Inflammatory macrophage treated with lipopolysaccharide for 4 hours (primary cell): ENCODE measurements at places on chromosomes 4 and X.

DNA sequence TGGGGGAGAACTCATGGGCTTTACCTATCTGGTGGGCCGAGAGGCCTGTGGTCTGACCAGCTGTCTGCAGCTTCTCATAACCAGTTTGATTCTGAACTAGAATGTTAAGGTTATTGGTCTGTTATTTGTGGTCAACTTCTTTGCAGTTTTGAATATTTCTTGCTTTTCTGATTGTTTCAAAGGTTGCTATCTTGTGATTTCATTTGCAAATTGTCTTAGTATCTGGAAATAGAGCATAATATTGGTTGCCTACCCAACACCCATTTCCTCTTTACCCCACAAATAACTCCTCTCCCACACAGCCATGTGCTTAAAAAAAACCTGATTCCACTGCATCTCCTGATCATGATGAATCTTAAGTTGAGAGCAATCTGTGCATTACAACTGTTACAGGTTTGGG lies 39.1 kb upstream of the BMP2K start:
- DNase-seq = peak; percentile 77

DNA sequence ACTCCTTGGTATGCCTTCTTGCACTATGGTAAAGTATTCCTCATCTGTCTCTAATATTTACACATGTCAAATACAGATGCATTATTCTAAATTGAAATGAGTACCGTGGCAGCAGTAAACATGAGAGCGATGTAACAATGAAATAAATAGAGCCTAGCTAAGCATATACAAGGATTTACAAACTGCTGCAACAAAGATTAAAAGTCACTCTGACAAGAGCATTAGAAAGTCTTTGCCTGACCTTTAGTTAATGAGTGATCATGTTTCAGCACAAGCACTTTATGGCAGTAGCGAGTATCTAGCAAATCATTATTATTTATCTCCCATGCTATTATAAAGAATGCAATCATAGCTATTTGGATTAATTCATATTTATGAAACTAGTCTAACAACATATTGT lies 547.0 kb upstream of the NDST4 start:
- no peak for DNase-seq

DNA sequence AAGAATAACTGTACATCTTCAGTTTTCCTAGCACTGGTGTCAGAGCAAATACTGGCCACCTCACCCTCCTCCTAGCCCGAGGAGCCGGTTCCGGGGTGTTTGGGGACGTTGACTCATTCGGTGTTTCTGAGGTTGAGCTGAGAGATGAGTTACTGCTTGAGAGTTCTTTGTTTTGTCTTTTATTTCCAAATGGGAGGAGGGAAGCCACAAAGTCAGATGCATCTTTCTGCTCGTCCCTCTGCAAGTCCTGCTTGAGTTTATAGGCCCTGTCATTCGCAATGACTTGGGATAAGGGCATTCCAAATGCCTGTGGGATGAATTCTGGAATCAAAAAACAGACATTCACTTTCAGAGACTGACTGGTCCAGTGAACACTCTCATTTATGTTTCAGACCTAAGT lies 77.5 kb downstream of the HCCS start:
- DNase-seq = no peak

DNA sequence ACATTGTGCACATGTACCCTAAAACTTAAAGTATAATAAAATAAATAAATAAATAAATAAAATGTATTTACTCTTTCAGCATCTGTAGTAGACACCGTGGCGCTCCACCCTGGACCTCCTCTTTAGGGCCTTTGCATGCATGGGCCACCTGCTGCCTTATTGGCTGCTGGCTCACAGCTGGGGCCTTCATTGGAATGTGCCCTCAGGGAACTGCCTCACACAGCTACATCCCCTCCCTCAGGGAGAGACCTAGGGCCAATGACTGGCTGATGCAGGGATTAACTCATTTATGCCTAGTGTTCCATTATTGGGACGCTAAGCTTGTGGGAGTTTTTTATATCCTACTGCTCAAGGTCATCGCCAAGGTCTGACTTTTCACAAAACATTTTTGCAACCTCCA lies 302.9 kb upstream of the FTHL17 start:
- no peak for DNase-seq

- DNase-seq = no peak
Observed at GRCh38 chrX:120726294-120726693, 96.4 kb upstream of the C1GALT1C1 start.

GRCh38 chr4:73446336-73446938 lies 10.4 kb downstream of the AFP start:
- peak; percentile 72 for DNase-seq

DNA sequence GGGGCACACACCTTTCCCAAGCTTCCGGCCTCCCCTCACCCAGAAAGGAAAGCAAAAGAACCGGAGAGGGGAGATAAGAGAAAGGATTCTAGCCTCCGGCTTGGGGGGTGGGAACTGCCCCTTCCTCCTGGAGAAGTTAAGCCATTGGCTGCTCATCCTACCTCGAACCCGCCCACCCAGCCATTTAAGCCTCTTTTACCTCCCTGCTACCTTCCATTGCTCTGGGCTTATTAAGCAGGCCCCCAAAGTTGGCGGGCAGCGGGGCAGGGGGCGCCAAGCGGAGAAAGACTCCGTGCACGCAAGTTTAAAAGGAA lies 2.3 kb downstream of the MAML3 start:
- peak; percentile 30 for DNase-seq

DNA sequence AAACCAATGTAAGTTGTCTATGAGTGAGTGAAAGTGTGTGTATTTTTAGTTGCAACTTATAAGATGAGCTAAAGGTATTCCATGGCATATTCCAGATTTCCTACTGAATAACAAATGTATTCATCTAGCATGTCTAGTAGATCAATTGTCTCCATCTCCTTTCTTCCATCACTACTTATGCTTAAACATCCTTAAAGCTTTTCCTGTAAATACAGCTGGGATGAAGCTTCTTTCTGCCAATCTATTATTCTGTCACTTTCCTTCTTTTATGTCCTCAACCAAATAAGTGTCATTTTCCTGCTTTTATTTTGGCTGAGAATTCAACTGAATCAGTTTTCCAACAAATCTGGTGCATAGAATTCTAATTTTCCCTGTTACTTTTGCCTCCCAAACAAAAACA lies 136.3 kb downstream of the COL25A1 start:
- DNase-seq = no peak

- no peak for DNase-seq
Observed at GRCh38 chr4:47930971-47931804, 16.8 kb upstream of the NFXL1 start.

DNA sequence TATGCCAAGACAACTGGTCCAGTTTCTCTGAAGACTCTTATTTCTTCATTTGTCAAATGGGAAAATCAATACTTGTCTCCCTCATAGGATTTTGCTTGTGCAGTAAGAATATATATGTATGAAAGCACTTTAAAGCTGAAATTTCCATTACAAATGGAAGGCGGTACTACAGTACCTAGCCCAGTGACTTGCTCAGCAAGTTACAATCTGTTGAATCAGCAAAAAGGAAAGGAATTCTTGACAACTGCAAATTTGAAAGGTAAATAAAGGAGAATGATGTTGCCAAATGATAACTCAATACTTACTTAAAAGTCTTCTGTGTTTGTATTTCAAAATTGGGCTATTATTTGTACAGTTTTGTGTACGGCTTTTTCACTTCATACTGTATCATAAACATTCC lies 71.1 kb downstream of the PKD2 start:
- no peak for DNase-seq

GRCh38 chr4:150828159-150828558 lies 186.9 kb downstream of the LRBA start:
- DNase-seq = peak; percentile 79

DNA sequence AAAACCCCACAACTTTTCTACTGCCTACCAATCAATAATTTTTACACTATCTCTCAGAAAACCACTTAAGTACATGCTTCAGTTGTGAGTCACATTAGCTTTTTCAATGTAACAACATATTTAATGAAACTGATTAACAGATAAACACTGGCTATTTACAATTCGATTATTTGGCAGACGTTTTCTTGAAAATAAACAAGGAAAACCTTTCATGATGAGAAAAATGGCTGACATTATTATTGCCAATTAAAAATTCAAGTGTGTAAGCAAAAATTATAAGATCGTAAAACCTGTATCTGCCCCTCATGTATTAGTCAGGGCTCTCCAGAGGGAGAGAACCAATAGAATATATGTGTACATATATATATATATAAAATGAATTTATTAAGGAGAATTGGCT lies 1555.5 kb upstream of the IGFBP7 start:
- no peak for DNase-seq

- no peak for DNase-seq
Observed at GRCh38 chr4:140704964-140705363, 51.2 kb downstream of the TBC1D9 start.

- DNase-seq = no peak
Observed at GRCh38 chr4:174340714-174341113, 57.0 kb downstream of the CEP44 start.

DNA sequence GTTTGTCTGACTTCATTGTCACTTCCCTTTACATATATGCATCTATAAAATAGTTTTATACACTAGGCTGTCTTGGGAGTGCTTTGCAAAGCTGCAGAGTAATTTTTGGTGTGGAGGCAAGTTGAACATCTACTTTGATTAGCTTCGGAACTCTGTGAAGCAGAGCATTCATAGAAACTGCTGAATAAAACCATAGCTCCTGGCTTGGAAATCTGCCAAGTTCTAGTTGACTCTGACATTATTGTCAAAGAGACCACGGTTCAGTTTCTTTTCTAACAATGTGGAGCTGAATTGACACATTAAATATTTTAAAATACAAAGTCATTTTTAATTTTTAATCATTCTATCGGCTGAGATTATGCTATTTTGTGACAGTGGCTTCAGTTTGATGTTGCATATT lies 335.0 kb downstream of the BMPR1B start:
- no peak for DNase-seq
